Stimulated activated CD8-positive, alpha-beta memory T cell treated with anti-CD3 and anti-CD28 coated beads, Interleukin-15, amount 100 ng/mL, for 4 hours (primary cell): ENCODE measurements at places on chromosomes 12 and 14.

GRCh38 chr14:68586896-68587751, 205.7 kb downstream of the ZFP36L1 start:
- DNase-seq: no peak

- no peak for DNase-seq
Measured at GRCh38 chr12:9699898-9700605, 30.5 kb downstream of the CLEC2D start.

GRCh38 chr12:92041742-92042141, 103.9 kb downstream of the BTG1 start:
- no peak for DNase-seq

- no peak for DNase-seq
Measured at GRCh38 chr14:23640524-23641141, 4.5 kb downstream of the DHRS2 start.

- DNase-seq: no peak
Measured at GRCh38 chr14:99664058-99664936, 19.4 kb downstream of the HHIPL1 start.

- no peak for DNase-seq
Measured at GRCh38 chr12:132071040-132071810, 72.9 kb downstream of the DDX51 start.

- DNase-seq: no peak
Measured at GRCh38 chr14:71012888-71013287, 105.6 kb downstream of the PCNX1 start.

DNA sequence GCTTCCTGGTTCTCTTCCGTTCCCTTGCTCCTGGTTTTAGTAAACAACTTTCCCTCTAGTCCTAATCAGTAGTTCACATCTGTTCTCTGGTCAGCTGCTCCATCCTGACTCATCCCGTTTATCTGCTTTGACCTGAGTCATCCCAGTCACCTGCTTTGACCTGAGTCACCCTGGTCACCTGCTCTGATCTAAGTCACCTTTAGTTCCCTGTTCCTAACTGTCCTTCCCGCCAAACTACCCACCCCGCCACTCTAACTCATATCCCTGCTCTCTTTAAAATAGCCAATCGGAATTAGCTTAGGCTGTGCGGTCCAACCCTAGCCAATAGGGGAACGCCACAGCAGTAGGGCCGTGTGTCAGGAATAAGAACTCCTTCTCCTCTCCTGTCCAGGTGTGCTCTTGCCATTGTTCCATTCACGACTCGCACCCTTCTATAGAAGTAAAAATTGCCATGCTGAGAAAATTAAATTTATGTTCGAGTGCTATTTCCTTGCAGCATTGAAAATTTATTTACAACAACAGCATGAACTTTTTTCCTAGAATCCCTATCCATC, 3.1 kb upstream of the ANKRD33 start:
- DNase-seq: no peak

- no peak for DNase-seq
Measured at GRCh38 chr12:113072136-113072535, 15.6 kb downstream of the DTX1 start.

GRCh38 chr14:89303456-89304435, 113.3 kb downstream of the FOXN3 start:
- no peak for DNase-seq

- no peak for DNase-seq
Measured at GRCh38 chr12:55728186-55728938, 447 bp downstream of the CD63 start.

- DNase-seq: no peak
Measured at GRCh38 chr12:1279050-1279449, 288.0 kb downstream of the ERC1 start.

DNA sequence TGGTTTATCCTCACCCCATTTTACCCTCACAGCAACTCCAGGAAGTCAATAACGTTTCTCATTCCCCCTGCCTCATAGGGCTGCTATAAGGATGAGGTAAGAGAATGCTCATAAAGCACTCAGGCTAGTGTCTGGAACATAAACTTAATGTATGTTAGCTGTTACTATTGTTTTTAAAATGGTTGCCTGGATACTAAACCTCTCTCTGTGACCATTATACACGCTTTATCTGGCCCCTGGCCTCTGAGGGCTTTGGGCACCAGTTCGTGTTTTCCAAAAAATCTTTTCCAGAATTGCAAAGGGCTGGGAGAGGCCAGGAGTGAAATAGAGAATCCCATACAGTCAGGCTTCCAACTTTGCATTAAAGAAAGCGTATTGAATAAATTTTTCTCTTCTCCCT, 113.9 kb downstream of the KTN1 start:
- no peak for DNase-seq

- DNase-seq: no peak
Measured at GRCh38 chr14:67265131-67265530, 23.9 kb downstream of the PALS1 start.

DNA sequence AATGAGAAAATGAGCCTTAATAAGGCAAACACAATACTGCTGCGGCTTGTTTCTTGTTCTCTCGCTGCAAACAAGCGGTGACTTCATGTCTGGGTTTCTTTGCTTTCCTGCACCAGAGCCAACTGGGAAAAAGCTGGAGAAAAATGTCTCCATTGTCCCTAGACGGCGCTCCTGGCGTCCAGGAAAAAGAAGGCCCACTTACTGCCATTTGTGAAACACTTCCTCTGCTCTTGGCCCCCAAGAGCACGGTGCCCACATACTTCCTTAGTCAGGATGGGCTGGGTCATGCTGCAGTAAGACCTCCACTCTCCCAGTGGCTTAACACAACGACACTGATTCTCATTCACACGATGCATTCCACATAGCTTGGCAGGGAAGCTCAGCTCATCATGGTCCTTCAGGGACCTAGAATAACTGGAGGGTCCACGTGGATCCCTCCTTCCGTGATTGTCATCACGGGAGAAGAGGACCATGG, 86.0 kb upstream of the BCL11B start:
- no peak for DNase-seq

GRCh38 chr12:125989696-125990095, 924.5 kb downstream of the AACS start:
- no peak for DNase-seq

DNA sequence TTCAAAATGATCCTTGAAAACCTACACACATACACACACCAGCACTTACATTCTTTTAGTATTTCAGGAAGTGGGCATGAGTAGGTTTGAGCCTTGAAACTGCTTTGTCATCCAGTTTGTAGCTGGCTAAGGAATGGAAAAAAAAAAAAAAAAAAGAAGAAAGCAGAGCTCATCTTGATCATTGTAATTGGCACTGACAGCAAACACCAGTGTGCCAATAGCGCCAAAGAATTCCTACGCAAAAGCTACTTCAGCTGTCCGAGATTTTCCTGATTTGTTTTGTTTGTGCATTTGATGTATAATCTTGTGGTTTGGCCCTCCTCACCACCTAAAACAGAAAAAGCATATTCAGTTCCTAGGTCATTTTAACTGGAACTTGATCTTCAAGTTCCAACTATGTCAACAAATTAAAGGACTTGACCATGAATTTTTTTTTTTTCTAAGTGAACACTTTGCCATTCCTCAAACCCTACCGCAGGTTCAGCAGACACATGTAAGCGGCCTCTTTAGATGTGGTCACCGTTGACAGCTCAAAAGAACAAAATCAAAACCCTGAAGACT, 57.3 kb downstream of the FLRT2 start:
- no peak for DNase-seq

- DNase-seq: no peak
Measured at GRCh38 chr12:4151362-4152121, 122.0 kb upstream of the CCND2 start.
